ENCODE measurements at places on chromosomes 2 and 18.
A peak's percentile ranks its signal among the peaks of the same experiment; 100 is the strongest.

DNA sequence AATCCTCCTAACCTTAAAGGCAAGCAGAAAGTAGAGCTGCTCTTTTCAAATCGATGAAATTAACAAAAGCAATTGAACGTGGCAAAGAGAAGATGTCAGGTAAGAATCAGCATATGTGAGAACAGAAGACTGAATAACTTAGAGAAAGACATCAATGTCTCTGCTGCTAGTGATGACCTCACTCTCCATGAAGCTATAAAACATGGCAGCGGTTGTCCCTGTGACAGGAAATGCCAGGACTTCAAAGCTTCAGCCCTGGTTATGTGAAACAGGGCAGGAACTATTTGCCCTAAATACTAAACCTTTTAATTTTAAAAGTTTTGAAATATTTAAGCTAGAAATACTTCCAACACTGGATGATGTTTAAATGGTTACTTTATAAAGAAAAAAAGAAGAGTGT is 383.7 kb downstream of the XIRP2 start:
- no peak for DNase-seq

- DNase-seq: no peak
Measured at GRCh38 chr2:31032475-31032874, 105.8 kb downstream of the GALNT14 start.

GRCh38 chr18:75219745-75220375 is 9.3 kb downstream of the TSHZ1 start:
- DNase-seq: no peak

DNA sequence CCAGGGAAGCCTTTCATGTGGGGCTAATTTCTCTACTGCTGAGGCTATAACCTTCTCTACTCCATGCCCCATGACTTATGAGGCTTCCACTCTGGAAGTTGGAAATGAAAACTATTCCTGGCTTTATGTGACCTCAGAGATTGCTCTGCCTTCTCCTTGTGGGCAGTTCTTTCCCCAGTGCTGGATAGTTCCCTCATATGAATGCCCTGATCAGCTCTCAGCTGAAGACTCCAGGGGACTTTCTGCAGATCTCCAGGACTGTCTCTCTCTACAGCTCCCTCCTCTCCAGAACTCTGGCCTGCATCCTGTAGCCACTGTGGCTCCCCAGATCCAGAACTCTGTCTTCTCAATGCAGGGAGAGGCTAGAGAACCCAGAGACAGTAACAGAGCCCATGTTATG is 235.1 kb downstream of the SEPTIN10 start:
- no peak for DNase-seq

- DNase-seq: no peak
Measured at GRCh38 chr2:64658269-64658668, 4.6 kb upstream of the SERTAD2 start.

GRCh38 chr18:48095726-48096125 is 165.3 kb upstream of the SMAD2 start:
- no peak for DNase-seq

- DNase-seq: no peak
Measured at GRCh38 chr2:109377976-109378375, 235.8 kb downstream of the SEPTIN10 start.

DNA sequence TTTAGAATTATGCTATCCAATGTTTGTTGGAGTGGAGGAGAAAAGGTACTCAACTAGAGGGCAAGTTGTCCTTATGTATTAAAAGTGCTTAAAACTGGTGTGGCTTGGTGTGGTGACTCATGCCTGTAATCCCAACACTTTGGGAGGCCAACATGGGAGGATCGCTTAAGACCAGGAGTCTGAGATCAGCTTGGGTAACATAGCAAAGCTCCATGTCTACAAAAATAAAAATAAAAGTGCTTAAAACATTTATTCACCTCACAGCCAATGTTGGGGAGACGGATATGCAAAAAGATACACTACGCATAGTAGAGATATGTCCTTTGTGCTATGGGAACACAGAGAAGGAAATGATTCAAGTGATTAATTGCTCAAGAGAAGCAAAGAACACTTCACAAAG is 19.3 kb upstream of the TNFAIP6 start:
- no peak for DNase-seq

DNA sequence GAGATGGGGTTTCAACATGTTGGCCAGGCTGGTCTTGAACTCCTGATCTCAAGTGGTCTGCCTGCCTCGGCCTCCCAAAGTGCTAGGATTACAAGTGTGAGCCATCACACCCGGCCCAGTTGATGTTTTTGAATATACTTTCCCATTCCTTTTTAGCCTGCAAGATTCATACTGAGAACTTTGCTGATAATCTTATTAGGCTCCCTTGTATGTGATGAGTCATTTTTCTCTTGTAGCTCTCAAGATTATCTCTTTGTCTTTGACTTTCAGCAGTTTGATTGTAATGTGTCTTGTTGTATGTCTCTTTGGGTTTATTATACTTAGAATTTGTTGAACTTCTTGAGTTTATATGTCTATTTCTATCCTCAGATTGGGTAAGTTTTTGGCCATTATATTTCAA is 81.4 kb downstream of the OTX1 start:
- no peak for DNase-seq

- no peak for DNase-seq
Measured at GRCh38 chr2:21269382-21269781, 145.6 kb downstream of the TDRD15 start.

- DNase-seq: no peak
Measured at GRCh38 chr2:218028189-218028495, 25.3 kb upstream of the TNS1 start.

GRCh38 chr2:164840458-164840929 is 1.1 kb downstream of the COBLL1 start:
- no peak for DNase-seq

- DNase-seq: no peak
Measured at GRCh38 chr2:147156970-147157369, 687.9 kb upstream of the ACVR2A start.

- DNase-seq: no peak
Measured at GRCh38 chr2:111656436-111656835, 227.6 kb downstream of the ANAPC1 start.

- DNase-seq: peak; percentile 89
Measured at GRCh38 chr2:10434886-10435819, 13.0 kb downstream of the ODC1 start.

- DNase-seq: no peak
Measured at GRCh38 chr2:43592443-43592842, 3.4 kb downstream of the THADA start.

GRCh38 chr2:190080527-190081049 is 18.1 kb upstream of the MSTN start:
- no peak for DNase-seq

GRCh38 chr18:42365591-42365990 is 410.6 kb downstream of the PIK3C3 start:
- no peak for DNase-seq

GRCh38 chr2:131369954-131370353 is 6.0 kb upstream of the RAB6D start:
- no peak for DNase-seq

GRCh38 chr2:226427538-226428307 is 371.9 kb downstream of the IRS1 start:
- DNase-seq: peak; percentile 63

DNA sequence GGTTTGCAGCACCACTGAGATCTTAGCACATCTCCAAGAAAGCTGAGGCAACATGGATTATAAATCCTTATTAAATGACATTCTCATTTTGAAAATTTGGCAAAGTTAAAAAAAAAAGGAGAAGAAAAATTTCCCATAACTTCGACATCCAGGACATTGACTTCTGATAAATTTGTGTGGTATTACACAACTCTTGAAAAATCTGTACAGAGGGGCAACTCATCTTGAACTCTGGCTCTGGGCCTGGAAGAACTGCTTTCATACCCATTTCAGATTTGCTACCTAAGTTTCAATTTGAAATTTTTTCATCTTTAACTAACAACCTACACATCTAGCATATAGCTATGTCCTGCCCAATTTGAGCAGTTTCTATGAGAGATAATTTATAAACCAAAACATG is 118.0 kb upstream of the UGP2 start:
- no peak for DNase-seq

DNA sequence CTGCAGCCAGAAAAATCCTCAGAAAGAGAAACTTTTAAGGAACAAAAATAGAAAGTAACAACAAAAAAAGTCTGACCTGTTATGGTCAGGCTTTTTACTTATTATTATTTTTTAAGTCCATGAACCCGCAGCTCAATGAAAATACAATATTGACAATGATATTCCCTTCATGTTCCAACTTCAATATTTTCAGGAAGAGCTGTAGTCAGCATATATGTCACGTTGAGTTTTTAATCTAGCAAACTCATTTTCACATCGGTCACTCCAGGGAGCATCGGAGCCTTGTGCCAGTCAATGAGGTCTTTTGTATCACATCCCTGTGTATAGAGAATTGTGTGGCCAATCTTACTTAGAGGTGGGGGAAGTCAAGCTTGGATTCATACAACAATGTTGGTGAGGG is 568.4 kb upstream of the GCFC2 start:
- no peak for DNase-seq

DNA sequence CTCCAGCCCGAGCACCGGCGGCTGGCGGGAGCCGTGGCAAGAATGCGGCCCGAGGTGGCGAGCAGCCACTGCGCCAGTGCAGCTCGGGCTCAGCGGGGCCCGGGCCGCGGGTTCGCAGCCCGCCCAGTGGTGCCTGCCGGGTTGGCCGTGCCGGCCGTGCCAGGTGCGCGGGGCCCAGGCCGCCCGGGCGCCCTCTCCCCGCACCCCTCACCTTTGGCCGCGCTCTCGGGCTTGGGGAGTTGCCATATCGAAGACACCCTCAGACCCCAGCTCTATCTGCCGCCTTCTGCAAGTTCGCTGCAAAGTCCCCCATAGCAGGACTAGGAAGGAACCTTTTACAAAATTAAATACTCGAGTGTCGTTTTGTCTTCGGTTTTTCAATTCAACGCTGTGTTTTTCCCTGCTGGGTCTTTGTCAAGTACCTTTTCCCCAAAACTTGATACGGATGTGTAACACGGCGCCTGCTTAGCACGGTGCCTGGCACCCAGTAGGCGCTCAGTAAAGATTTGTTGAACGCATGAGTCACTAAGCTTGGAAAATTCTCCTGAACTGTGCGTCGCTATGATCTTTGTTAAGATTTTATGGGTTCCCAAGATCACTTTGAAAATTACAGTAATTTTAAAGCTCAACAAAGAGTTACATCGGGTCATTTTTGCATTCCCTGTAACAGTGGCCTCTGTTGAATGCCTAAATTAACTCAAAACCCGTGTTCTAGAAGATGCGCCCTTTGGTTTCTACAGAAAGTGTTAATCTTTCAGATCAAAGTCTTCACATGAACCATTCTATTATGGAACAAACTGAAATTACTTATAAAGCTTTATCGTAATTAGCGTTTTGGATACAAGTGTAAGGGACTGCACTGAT is 750 bp downstream of the STRADB start:
- no peak for DNase-seq

GRCh38 chr2:239605409-239605808 is 204.6 kb upstream of the HDAC4 start:
- no peak for DNase-seq

DNA sequence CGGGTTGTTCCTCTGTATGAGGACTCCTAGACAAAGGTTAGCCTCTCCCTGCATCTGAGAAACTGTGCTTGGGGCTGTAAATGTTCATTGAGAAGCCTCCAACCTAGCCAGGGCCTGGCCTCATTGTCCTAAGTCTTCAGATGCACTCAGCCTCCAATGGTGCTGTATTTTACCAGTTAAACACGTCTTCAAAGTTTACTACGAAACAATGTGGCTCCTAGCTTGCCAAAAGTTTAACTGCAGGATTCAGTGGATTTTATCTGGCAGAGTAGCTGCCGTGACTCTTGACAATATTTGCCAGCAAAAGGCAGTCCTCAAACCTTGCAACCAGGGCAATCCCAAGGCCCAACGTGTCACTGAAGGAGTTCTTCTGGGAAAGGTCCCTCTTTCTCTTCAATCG is 1.1 kb downstream of the PID1 start:
- no peak for DNase-seq

- DNase-seq: no peak
Measured at GRCh38 chr18:7023063-7023580, 94.5 kb downstream of the LAMA1 start.

DNA sequence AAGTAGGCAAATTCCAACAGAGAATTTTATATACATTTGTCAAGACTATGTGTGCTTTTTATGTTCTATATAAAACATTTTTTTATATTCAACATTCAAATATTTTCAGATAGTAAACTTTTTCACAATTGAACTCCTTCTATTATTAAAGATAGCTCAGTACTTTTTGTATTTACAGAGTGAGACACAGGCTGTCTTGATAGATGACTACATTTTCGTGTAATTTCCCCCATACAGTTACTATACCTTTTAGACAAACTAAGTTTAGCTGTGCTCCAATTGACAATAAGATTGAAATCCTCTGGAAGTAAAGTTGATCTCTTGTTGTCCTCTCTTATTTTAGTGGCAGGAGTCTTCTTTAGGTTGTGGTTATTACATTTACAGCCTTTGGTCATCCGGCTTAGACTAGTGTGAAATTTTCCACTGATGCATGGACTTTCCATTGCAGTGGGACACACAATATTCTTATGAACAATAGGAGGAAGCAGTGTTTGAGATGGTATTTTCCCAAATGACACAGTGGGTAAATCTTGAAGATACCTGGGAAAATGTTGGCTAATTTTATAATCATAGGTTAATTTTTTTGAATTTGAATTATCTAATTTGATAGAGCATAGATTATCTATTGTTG is 21.0 kb downstream of the ZSWIM2 start:
- DNase-seq: no peak

GRCh38 chr2:33214857-33215256 is 261.6 kb upstream of the RASGRP3 start:
- DNase-seq: no peak

GRCh38 chr2:194126418-194126817 is 1530.6 kb upstream of the SLC39A10 start:
- DNase-seq: no peak

DNA sequence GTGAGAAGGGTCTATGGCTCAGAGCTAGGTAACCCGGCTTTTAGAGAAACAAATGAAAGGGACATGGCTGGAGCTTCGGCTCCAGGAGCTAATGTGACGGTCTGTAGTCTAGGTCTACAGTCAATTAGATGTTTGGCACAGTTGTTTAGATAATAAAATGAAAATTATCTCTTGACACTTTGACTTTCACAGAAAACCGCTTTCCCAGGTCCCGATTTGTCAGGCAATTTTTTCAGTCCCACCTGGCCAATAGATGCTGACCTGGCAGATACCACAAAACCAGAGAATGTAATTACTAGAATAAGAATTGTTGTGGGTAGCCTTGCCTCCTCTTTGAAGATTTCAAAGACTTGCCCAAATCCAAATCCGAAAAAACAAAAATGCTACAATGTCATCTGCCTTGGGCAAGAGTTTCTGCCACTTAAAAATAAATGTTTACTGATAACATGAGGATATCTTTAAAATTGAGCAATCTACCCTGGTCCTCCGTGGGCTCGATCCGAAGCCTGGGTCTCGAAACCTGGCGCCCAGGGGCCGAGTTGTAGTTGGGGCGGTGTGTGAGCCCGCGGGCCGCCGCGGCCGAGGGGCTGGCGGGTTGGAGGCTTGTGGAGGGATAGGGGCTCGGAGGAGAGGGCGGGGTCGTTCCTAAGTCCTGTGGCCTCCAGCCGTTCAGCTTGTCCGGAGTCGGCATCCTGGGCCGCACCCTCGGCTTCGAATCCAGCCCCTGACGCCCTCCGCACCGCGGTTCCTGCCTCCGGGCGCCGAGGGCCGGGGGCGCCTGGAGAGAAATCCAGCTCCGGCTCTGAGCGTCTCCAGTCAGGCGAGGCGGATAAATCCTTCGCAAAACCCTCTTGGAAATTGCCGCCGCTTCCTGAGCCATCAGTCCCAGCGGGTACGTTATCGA is 2.3 kb downstream of the EMX1 start:
- DNase-seq: no peak

GRCh38 chr2:118971245-118972122 is 29.5 kb downstream of the MARCO start:
- DNase-seq: no peak

GRCh38 chr2:161839926-161840325 is 215.7 kb downstream of the SLC4A10 start:
- DNase-seq: no peak

Data from HTR-8/SVneo (cell line).